ENCODE measurements at places on chromosomes 7 and 10.

GRCh38 chr7:6248581-6248980, 23.8 kb downstream of the CYTH3 start:
- peak; percentile 65 for DNase-seq

- no peak for DNase-seq
These were observed 43.8 kb downstream of the OGDH start for GRCh38 chr7:44650242-44650641.

- DNase-seq: no peak
These were observed 8.3 kb downstream of the CAMK1D start for GRCh38 chr10:12357525-12358151.

GRCh38 chr7:155879592-155879991, 67.3 kb upstream of the SHH start:
- DNase-seq: no peak

GRCh38 chr10:71658467-71658745, 61.2 kb downstream of the C10orf105 start:
- DNase-seq: no peak

DNA sequence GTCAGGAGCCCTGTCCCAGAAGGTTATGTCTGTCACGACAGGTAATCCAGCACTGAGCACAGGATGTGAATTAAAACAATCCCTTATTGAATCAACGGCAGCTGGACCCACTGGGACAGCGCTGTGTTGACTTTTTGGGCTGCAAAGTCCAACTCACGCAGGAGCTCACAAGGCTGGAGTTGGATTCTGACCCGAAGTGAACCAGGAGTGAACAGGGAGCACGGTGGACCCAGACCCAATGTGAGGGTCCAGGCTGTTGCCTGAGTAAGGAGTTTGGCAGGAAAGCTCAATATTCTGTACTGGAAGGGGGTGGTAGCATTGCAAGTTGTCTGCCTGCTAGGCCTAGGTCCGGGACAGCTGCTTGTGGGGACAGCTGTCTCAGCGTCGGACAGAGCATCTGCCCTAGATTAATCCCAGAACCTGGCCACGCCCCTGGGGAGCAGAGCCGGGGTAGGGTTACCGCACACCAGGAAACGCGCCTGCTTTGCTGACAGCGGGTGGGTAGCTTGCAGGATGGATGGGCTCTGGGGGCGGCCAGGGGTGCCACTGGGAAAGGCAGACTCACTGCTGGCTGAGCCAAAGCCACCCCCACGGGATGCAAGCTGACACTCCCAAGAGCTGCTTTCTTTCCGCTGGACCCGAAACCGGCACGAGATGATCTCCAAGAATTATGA, 24.0 kb downstream of the COL26A1 start:
- DNase-seq: no peak

GRCh38 chr10:71396084-71396710, 523 bp upstream of the CDH23 start:
- no peak for DNase-seq

GRCh38 chr10:17233286-17233991, 5.4 kb downstream of the VIM start:
- DNase-seq: no peak

- DNase-seq: no peak
These were observed 1.8 kb upstream of the IMMP2L start for GRCh38 chr7:111564078-111564477.

- DNase-seq: no peak
These were observed 396.5 kb upstream of the MKI67 start for GRCh38 chr10:128522551-128523308.

DNA sequence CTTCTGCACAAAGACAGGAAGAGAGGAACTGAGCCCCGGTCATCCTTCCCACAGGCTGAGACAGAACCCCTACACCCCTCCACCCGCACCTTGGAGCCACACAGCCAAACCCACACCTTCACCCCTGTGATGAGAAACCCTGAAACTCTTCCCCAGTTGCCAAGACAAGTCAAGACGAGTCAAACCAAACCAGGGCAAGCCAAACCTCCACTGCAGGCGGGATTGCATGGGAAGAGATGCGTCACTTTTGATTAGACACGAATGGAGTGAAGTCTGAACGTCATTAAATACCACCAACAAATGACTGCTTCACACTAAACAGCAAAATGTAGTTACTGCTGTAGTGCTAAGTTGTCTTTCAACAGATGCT, 73.8 kb downstream of the PRPF18 start:
- DNase-seq: peak; percentile 33

DNA sequence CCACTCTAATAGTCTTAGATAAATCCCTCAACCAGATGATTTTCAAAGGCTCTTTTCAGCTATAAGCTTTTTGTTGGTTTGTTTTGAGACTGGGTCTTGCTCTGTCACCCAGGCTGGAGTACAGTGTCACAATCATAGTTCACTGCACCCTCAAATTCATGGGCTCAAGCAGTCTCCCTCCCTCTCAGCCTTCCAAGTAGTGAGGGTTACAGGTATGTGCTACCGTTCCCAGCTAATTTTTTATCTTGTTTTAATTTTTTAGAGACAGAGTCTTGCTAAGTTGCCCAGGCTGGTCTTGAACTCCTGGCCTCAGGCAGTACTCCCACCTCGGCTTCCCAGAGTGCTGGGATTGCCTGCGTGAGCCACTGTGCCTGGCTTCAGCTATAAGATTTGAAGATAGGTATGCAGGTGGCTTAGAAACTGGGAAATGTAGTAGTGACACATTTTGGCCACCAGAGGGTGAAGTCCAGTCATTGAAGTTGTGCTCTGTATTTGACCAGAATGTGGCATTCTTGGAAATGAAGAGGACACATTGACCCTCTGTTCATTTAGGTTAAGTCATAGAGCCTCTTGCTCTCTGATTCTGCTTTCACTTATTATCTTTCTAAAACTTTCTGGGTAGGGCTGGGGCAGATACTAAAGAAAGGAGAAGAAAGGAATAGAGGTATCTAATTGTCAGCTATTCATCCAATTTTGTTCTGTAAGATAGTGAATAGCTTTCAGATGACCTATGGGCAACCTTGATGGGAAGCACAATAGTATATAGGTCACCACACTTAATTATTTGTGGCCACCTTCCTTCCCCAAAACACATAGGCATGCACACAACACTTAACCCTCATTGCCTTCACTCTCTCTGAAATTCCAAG, 36.0 kb downstream of the R3HCC1L start:
- no peak for DNase-seq

DNA sequence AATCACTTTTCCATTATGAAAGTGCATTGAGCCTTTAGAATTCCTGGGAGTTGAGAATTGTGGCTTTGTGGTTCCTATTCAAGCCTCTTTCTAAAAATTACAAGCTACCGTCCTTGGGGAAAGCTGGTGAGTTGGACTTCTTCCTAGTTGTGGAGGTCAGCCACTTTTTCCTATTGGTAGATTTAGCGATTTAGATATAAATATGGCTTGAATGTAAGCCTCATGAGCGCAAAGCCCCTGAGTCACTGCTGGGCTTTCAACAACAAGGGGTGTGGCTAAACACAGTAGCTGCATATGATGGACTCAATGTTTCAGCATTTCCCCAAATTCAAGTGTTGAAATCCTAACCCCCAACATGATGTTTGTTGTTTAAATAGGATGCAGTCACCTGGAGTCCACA, 150.0 kb upstream of the IGFBP3 start:
- DNase-seq: peak; percentile 83

- no peak for DNase-seq
These were observed 68.8 kb downstream of the SPAG6 start for GRCh38 chr10:22414146-22414545.

DNA sequence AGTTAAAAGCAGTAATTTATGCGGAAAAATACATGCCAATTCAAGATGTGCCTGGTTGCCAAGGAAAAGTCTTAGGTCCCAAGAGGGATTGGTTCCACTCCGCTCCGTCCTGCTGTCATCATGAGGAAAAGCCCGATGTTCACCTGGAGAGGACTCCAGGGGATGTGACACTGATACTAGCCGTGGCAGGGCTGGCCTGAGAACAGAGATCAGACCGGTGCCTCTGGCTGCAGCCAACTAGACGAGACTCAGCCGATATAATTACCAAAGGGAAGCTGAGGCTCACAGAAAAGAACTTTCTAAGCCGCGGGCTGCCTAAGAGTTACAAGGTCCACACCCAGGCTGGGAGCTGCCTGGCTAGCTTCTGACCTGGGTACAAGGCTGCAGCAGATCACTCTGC, 81.3 kb upstream of the UNC5B start:
- DNase-seq: no peak

- no peak for DNase-seq
These were observed 63.3 kb downstream of the MRC1 start for GRCh38 chr10:17872191-17873091.

DNA sequence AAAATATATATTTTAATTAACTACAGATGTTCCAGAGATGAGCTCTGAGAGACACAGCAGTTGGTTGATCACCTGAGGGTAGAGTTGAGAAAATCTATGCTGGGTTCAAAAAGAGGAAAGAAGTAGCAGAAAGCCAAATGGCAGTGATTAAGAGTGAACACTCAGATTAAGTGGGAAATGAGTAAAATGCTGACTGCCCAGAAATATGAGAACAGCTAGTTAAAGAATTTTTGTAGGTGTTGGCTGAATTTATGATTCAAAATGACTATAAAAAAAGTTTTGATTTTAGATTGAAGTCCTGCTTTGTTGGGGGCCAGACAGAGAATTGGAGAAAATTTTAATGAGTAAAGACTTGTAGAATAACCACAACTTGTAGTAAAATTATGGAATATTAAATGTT, 9.8 kb downstream of the TCTN3 start:
- no peak for DNase-seq

- DNase-seq: no peak
These were observed 294.0 kb upstream of the AKR1E2 start for GRCh38 chr10:4532011-4532410.

DNA sequence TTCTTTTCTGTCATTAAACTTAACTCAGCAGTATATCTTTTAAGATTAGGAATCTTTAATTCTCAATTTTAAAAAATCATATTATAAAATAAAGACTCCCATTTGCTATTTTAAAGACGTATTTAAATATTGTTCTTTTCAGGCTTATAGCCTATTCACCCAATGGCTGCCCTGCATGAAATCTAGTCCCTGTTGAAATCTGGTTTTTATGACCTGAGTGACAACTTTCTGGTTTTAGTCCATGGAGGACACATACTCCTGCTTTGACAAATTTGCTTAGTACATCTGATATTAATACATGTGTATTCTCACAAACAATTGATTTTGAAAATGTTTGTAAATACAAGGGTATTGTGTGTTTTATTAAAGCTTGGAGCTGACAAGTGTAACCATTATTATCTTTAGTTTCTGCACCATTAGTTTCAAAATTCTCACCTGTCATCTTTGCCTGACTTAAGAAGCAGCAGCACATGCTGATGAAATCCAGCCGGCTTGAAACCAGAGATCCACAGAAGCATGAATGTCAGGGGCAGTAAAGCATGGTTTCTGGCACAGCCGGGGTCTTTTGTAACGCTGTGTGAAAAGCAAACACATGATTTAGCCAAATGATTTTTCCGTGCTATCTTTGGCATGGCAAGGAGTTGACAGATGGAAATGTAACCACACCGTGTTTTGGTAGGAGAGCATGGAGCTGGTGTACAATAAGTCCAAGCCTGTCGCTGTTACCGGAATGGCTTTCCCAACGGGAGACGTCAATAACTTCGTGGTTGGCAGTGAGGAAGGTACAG, 262.8 kb downstream of the DYNC1I1 start:
- peak; percentile 13 for DNase-seq

GRCh38 chr10:69853064-69853463, 51.4 kb downstream of the COL13A1 start:
- no peak for DNase-seq

DNA sequence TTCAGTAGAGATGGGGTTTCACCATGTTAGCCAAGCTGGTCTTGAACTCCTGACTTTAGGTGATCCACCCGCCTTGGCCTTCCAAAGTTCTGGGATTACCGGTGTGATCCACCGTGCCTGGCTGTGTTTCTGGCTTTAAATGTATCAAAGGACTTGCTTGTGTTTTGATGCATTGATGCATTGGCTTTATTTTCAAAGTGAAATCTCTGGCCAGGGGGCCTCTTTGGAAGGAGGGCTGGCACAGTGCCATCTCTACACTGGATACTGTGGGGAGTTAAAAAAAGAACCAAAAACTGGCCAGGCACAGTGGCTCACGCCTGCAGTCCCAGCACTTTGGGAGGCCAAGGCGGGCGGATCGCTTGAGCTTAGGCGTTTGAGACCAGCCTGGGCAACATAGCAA, 16.0 kb downstream of the MNX1 start:
- no peak for DNase-seq

DNA sequence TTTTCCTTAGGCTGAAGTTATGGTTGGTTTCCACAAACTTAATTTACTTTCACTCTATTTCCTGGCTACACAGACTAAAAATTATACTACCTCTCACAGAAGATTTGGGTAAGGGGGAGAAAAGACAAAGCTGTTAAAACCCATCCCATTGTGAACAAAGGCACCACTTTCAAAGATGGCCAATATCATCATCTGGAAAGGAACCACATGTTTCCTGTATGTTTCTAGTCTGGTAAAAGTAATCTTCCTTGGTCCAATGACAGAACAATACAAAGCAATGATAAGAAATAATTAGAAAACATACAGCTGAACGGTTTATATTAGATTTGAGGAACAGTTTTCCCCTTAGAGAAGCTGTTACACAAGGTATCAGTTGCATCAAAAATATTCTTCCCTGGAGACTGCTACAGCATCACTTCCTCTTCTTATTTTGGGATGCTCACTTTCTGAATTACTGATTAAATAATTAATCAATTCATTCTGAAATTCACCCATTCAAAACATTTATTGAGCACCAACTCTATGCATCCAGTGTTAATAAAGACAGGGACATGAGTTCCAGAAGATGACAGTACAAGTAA, 8.5 kb upstream of the SFR1 start:
- no peak for DNase-seq

- no peak for DNase-seq
These were observed 13.1 kb downstream of the IFT22 start for GRCh38 chr7:101308245-101309085.

GRCh38 chr7:40468891-40469864, 334.4 kb downstream of the SUGCT start:
- DNase-seq: peak; percentile 90

DNA sequence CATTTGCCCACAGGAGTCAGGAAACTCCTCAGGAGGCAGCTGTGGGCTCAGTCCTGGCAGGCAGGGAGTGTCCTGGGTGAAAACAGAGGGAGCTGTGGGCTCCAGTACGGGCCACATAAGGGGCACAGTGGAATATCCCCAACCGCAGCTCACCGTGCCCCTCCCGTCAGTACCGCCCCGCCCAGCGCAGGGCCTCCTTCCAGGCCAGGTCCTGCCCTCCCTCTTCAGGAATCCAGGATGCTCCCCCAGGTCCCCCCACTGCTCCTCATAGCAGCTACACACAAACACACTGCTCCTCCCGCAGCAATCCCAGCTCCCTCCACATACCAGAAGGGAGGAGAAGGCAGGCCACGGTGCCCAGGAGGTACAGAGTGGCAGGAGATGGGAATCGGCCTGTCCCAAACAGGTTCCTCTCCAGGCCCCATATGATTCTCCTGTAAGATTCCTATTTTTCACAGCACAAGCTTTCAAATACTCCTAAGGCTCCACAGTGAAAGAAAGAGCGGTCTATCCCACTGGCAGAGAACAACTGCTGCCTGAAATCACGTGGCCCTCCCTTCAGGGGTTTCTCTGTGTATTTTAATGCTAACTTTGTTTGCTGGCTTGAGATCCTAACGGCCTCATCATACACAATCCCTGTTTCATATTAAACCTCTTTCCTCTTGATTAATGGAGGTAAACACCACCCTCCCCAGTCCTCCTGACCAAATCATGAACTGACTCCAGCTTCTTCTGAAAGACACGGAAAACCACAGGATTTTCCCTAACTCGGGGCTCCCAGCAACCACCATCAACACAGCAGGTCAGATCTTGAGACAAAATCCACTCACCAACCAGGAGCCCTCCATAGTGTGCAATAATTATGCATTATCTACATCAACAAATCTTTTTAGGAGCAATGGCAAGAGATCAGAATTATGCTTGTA, 178.7 kb downstream of the TNS3 start:
- DNase-seq: no peak

- DNase-seq: no peak
These were observed 18.2 kb downstream of the GPR146 start for GRCh38 chr7:1062296-1063294.
